Amniotic epithelial cell (primary cell): ENCODE measurements at places on chromosomes 3 and 15.

DNA sequence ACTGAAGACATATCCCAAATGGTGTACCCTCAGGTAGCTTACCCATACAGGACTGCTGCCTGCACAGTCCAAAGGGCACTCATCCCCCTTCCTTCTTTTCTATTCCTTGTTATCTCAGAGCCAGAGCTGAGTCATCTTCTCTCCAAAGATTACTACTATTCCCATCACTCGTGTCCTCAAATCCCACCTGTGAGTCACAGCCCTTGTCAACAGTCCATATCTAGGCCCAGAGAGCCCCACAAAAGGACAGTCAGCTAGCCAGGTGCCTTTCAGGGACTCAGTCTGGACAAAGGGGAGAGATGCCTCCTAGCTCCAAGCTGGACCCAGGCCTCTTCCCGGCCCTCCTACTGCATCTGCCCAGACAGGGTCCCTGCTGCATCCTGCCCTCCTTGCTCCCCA is 11.0 kb downstream of the PARP16 start:
- peak; percentile 80 for DNase-seq

- DNase-seq = peak; percentile 82
These were observed 19.6 kb downstream of the PLXNA1 start for GRCh38 chr3:127002195-127003174.

GRCh38 chr3:149384167-149384566 is 6.7 kb upstream of the TM4SF1 start:
- no peak for DNase-seq

- DNase-seq = peak; percentile 90
These were observed 101.5 kb upstream of the CBLB start for GRCh38 chr3:105970283-105970682.
